Cortex of kidney (tissue), 1 donor: ENCODE measurements at places on chromosomes 4 and X.

DNA sequence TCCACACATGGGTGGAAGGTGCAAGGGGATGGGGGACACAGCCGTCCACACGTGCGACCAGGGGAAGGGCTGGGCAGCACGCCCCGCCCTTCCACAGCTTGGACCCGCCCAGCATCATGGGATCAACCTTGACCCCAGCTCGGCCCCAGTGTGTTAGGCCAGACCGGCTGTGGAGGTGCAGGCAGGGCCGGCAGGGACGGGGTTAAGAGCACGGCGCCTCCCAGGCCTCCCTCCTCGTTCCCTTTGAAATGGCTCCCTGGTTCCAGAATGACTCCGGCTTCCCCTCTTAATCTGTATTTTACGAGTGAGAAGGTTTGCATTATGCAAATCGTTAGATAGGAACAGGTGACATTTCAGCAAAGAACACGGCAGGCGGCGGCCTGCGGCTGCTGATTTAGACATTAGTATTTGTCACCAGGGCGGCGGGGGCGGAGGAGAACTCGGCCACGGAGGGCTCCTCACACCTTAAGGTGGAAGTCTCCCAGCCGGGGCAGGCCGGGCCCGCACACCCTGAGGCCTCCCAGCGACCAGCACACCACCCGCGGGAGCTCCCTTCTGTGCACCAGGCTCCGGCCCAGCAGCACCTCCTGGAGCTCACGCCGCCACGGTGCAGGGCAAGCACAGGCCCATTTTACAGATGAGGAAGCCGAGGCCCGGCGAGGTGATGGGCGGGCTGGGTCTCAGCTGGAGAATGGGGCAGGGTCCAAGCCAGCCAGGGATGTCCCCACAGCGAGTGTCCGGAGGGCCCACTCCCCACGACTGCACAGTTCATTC, 116.1 kb downstream of the FAM53A start:
- DNase-seq, result no peak

- no peak for DNase-seq
These were observed 51.1 kb upstream of the SYTL5 start for GRCh38 chrX:37955273-37955672.

- no peak for DNase-seq
These were observed 158.9 kb downstream of the MID1IP1 start for GRCh38 chrX:38960137-38960536.

DNA sequence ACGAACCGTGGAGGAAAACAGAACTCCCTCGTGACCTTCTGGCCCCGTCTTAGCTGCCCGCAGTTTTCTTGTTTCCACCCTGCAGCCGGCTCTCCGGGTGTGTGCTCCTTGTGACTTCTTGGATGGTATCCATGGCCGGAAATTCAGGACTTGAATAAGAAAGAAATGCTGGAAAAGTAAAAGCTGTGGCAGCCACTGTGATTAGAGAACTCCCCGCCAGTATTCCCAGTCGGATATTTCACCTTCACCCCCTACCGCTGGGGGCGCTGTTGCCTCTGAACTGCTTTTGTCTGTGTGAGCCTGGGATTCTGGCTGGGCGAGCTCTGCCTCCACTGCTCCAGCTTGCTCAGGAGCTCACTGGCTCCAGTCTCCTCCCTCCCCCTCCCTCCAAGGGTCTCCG, 41.5 kb upstream of the CYP4V2 start:
- DNase-seq, result no peak

DNA sequence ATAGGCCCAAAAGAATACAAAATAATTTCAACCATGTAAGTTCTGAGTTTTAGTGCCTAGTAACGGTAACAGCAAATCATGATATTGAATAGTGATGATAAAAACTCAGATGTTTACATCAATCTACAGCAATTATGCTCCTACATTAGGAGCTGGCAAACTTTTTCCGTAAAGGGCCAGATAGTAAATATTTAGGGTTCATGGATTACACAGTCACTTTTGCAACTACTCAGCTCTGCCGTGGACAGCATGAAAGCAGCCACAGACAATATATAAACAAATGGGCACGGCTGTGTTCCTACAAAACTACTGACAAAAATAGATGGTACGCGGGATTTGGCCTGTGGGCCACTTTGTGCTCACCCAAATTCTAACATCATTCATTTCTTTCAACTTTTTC, 167.8 kb upstream of the NAP1L5 start:
- DNase-seq, result no peak

GRCh38 chr4:183600189-183600685, 58.7 kb downstream of the RWDD4 start:
- no peak for DNase-seq

DNA sequence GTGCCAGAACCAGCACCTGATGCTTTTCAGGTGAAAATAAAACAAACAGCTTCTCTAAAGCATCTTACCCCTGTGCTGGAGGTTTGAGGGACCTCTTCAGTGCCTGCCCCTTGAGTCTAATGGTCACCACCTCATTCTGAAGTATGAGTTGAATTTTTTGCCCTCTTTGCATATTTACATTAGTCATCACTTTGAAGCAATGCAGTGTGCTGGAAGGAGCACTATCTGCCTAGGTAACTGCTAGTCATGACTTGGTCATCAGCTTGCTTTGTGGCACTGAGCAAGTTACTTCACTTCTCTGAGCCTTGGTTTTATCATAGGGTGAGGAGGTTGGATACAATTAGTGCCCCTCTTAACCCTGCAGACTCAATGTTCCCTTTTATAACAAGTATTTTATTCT, 44.9 kb downstream of the SPATA18 start:
- DNase-seq, result no peak

DNA sequence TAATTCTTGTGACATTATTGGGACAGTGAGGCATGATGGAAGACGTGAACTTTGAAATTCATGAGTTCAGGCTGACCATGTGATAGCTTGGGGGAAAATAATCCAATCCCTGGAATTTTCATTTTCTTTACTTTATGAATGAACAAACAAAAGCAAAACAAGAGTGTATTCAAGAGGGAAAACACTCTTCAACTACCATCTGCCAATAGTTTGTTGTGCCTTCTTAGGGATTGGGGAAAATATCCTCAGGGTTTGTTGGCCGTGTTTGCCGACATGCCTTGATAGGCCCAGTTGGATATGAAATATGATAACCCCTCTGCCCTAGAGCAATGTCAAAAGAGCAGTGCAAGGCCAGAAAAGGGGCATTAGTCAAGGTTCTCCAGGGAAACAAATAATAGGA, 80.8 kb upstream of the CLNK start:
- no peak for DNase-seq

DNA sequence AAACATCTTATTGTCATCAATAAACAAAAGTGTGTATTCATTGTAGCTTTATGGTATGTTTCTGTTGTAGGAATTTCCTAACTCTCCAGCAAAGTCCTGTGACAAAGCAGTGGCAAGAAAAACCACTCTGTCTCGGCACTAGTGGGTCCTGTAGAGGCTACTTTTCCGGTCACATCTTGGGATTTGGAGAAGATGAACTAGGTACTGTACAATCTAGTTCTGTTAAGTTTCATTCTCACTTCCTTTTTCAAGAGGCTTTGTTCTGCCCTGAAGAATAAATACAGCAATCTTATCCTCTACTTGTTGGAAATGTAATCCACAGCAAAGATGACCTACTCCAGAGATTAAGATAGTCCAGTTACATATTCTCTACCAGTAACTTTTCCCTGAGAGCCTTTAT, 69.3 kb downstream of the HHIP start:
- no peak for DNase-seq

- no peak for DNase-seq
These were observed 844.2 kb downstream of the RAPGEF2 start for GRCh38 chr4:159946983-159947615.

DNA sequence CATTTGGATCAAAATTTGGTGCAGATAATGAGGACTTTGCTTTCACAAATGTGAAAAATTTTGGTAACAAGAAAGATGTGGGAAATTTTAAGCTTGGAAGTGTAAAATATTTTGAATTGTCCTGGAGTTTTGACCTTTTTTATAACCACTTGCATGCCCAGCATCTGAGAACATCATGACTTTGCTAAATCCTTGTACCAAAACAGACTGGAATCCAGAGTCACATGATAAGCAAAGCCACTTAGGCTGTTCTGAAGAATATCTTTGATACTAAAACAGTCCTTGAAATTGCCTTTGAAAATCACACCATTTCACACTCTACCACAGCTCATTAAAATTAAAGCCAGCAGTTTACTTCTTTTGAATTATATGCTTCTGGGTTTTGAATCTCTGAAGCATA, 2.5 kb upstream of the PPM1K start:
- DNase-seq, result no peak

- DNase-seq, result no peak
These were observed 24.4 kb upstream of the PLA2G12A start for GRCh38 chr4:109754093-109754857.

DNA sequence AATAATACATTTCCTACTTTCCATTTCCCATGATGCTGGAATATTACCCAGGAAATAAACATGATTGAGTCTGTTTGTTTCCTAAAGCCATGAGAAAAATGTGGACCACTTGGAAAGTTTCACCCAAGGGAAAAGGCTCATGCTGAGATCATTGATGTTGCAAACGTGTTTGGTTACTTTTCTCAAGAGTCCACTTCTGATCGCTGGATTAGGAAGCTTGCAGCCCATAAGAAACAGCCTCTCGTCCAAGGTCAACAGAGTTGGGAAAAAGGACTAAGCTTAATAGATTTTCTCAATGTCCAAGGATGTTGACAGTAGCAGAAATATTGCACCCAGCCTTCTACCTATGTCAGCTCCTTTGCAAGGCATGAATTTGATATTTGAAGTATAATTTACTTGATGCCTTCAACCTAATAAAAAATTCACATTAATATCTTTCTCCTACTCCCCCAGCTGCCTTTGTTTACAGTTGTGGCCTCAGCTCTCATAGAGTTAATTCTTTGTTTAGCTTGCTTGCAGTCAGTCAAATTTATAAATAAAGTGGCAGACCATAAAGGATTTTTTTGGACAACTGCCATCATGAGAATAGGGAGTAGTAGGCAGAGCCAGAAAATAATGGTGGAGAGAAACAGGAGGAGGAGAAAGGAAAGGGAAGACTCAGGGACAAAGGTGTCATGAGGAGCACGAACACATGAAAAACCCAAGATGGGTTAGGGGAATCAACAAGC, 65.6 kb upstream of the BLTP1 start:
- no peak for DNase-seq

DNA sequence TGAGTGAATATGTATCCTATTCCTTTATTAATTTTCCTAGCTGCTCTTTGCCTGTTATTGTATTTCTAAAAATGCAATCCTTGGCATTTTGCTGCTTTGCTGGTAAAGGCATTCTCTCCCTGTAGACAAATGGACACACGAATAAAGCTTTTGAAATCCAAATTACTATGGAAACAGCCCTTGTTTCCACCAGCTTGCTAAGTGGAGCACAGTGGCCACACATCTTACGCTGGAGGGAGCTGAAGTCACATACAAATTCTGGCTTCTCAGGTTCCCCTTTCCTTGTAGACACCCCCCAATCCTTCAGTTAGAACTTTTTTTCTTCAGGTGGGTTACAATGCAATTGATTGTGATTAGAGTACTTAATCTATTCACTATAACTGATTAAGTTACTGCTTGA, 66.2 kb downstream of the AGA start:
- DNase-seq, result no peak

DNA sequence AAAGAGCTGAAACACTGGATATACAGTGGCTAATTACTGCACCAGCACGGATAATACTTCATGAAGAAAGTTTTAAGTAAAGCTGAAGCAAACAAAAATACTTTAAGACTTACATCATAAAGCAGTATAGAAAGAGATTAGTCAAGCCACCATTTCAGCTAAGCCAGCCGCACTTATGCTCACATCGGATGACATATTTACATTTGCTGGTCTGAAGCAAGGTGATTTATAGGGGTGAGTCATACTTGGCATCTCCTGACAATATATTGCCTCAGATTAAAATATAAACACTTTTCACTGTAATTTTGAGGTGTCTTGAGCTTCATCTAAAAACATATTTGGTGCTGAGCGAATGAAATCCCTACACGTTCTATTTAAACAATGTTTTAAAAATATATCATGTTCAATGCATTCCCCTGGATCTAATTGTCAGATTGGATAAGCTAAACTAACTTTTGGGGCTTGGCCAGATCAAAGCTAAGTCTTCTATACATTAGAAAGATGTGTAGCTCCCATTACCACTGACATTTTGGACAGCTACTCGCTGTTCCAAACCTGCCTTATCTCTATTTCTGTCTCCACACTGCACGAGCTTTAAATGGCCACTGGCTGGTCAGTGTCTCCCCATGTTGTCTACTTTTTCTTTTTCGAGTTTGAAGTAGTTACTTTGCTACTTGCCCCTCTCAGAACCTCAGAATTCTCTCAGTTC, 103.2 kb downstream of the VCX2 start:
- DNase-seq, result no peak

GRCh38 chr4:169791527-169792156, 33.9 kb upstream of the HPF1 start:
- DNase-seq, result no peak

GRCh38 chr4:182427554-182427953, 184.4 kb downstream of the TENM3 start:
- no peak for DNase-seq

- no peak for DNase-seq
These were observed 27.2 kb downstream of the HSPA4L start for GRCh38 chr4:127809173-127809800.

DNA sequence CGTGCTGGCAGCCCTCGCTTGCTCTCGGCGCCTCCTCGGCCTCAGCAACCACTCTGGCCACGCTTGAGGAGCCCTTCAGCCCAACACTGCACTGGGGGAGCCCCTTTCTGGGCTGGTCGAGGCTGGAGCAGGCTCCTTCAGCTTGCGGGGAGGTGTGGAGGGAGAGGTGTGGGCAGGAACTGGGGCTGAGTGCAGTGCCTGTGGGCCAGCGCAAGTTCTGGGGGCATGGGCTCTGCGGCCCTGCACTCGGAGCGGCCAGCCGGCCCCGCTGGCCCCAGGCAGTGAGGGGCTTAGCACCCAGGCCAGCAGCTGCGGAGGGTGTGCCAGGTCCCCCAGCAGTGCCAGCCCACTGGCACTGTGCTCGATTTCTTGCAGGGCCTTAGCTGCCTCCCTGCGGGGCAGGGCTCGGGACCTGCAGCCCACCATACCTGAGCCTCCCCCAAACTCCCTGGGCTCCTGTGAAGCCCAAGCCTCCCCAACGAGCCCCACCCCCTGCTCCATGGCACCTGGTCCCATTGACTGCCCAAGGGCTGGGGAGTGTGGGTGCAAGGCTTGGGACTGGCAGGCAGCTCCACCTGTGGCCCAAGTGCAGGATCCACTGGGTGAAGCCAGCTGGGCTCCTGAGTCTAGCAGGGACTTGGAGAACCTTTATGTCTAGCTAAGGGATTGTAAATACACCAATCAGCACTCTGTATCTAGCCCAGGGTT, 556.8 kb downstream of the GABRG1 start:
- DNase-seq, result no peak
